NCI-H2171 (cell line): ENCODE measurements at places on chromosomes 12 and 14.

DNA sequence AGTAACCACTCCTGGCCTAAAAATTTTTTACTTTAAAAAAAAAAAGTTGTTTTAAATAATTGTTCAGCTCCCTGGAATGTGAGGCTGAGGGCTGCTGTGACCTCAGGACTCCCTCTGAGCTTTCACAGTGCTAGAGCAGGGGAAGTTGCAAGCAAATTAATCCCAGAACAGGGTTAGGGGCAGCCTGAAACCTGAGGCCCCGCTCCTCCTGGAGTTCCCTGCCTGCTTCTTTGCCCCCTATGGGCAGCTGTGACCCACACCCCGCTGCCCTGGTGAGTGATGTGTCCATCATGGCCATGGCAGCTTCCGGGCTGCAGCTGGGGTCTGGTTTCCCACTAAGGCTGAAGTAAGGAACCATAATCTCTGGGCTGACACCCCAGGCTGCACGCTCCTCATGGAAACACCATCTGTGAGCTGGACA is 9.5 kb downstream of the RITA1 start:
- no peak for DNase-seq

- DNase-seq: peak; percentile 49
Observed at GRCh38 chr12:123519141-123520001, 14.1 kb downstream of the RILPL1 start.

- DNase-seq: no peak
Observed at GRCh38 chr12:71191509-71192196, 33.9 kb upstream of the TSPAN8 start.

GRCh38 chr12:75505706-75506312 is 5.6 kb downstream of the KRR1 start:
- no peak for DNase-seq

DNA sequence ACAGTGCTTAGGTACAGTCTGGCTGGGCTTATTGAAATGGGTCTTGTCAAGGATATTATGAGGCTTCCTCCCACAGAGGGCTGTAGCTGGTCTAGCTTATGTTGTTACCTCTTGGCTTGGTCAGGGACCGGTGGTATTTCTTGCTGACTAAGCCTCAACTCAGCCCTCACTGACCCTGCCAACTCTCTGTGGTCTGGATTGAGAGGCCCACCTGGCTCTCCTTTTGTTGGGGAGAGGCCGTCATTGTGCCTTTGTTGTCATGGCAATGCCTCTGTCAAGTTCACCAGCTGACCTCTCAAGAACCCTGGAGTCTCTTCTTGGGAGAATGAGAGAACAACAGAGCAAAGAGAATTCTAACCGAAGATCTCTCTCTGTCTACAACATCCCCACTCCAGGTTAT is 245.6 kb upstream of the NPAS3 start:
- DNase-seq: no peak

DNA sequence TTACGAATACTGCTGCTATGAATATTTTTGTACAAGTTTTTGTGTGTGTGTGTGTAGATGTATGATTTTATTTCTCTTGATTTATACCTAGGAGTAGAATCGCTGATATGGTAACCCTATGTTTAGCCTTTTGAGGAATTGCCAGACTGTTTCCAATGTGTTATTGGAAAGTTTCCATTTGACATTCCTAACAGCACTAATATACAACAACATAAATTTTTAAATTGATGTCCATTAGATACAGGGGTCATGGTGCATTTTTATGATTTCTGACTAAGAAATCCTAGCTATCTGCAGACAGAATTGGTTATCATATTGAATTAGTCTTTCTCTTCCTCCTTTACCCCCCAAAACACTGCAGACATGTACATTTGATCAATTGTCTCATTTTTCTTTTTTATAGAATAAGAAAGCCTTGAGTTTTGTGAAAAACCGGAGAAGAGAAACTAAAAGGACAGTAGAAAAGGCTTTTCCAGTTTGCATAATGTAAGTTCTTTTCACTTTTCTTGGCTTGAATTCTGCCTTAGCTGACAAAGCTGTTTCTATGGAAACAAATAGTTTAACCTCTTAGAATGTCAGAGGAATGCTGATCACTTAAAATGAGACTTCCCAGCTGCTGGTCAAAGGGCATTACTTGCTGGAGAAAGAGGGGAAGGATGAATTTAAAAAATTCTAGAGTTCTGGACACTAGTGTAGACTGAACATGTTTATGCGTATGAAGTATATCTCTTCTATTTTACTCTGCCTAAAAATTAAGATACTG is 28.2 kb downstream of the PALS1 start:
- no peak for DNase-seq

DNA sequence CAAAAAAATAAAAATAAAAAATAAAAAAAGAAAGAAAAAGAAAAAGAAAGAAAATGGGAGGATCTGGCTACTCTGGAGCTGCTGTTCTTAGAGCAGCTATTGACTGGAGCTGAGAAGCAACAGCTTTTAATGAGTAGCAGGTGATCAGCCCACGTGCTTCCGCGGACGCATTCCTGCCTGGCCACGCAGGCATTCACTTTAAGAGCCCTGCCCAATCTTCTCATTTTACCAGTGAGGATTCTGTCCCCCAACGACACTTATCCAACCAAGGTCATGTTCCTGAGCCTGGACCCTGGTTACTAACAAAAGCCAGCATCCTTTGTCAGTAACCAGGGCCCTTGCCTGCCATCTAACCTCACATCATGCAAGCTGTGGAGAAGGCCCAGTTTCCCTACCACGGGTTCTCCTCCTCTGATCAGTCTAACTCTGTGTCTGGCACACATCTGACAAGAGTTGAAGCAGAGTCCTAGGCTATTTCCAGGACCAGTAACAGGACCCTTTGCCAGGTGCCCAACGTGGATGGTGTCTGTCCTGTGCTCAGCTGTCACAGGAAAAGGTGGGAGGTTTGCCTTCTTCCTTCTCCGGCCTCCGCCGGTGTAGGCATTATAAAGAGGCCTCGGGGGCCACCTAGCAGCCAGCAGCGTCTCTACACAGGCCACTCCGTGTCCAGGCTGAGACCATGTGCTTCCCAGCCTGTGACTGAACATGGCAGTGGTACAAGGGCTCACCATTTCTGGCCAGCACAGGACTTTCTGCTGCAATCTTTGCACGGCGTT is 60.9 kb upstream of the GPATCH2L start:
- DNase-seq: no peak

GRCh38 chr12:118299791-118300460 is 72.8 kb downstream of the TAOK3 start:
- DNase-seq: no peak

DNA sequence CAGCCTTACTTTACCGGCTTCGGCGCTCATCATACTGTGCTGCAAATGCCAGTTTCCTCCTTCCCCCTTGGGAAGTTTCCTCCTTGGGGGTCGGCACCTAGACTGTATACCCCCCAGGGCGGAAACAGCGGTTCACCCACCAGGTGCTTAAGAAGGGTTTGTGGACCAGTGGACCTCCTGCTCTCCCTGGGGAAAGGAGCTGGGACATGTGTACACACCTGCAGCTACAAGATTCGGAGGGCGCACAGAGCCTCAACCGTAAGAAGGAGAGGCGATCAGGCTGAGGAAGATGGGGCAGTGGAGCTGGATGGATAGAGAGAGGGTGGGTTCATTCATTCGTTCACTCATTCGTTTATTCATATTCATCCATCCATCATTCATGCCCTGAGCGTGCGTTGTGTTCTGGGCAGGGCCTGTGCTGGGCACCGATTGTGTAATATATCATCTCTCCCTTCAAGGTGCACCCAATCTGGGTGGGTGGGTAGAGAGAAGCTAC is 717 bp upstream of the ZNF839 start:
- no peak for DNase-seq

DNA sequence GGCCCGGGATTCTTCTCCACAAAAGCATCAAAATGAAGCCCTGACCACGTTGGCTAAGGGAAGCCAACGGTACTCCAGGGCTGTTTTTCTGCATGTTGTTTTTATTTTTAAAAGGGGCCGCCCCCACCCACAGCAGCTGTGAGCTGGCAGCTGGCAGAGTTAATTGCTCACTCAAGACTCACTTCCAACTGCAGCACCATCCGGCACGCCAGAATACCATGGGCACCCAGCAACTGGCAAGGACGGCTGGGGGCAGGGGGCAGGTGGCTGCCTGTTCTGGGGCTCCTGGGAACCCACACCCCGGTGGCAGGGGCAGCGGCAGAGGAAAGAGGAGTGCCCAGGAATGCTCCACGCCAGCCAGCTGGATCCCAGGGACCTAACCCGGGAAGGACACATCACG is 44.3 kb downstream of the NCOR2 start:
- peak; percentile 82 for DNase-seq

DNA sequence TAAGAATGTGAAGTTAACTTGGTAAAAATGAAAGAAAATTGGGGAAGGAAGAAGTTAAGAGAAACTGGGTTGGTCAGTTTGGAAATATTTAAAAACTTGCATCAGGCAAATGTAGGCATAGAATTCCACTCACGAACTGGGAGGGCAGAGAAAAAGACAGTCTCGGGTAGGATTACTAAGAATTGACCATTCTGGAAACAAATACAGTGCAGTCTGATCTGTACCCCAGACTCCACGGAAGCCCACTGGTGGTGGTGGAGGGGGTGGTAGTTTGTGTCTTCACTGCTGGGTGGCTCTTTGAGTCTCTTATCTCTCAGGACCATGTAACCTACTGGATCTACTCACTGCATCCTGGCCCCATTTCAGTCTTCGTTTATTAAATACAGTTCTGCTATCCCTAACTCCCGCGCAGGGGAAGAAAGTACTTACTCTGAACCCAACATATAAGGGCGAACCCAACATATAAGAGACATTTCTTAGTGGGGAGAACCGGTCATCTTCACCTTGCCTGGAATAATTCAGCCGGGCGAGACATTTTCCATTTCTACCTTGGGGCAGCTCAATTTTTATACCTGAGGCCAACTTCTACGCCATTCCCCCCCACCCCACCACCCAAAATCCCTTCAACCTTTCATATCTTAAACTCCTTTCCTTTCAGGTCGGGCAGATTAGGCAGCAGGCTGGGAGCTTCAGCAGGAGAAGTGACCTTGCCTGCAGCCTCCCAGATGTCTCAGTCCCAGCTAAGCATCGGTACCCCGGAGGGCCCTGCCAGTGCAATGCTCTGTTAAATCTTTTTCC is 1.7 kb downstream of the SLC2A3 start:
- no peak for DNase-seq

- DNase-seq: no peak
Observed at GRCh38 chr12:102917026-102917787, at the start of gene PAH. Gene PAH, minus strand, starts transcription at chr12:102917244. Its CDS starts 114 bp downstream, at chr12:102917130.
